NCI-H187 treated with DMSO at 0.1 percent for 48 hours (cell line): ENCODE measurements at places on chromosomes 12 and 14.

GRCh38 chr12:132308853-132309595 is 20.4 kb downstream of the GALNT9 start:
- no peak for DNase-seq

DNA sequence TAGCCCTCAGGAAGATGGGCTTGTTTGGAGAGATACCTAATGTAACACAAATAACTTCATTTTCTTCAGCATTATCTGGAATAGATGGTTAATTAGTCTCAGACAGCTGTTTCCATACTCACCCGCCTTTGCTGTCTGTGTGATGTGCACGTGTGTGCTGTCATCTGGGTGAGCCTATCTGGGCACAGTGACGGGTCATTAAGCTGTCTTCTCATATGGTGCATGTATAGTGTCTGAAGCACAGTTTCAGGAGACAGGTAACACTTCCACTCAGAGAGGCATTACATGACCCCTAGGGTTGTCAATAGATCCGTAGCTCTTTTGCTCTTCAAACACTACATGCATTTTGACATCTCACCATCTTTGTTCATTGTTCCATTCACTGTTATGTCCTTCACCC is 493.3 kb downstream of the APAF1 start:
- DNase-seq: no peak

GRCh38 chr14:92426237-92426636 is 87.3 kb upstream of the RIN3 start:
- no peak for DNase-seq

- no peak for DNase-seq
Observed at GRCh38 chr14:100028990-100029677, 36.1 kb upstream of the EVL start.

- DNase-seq: no peak
Observed at GRCh38 chr14:61544448-61545330, 150.6 kb upstream of the HIF1A start.

GRCh38 chr12:25529738-25530137 is 23.3 kb downstream of the LMNTD1 start:
- DNase-seq: no peak

DNA sequence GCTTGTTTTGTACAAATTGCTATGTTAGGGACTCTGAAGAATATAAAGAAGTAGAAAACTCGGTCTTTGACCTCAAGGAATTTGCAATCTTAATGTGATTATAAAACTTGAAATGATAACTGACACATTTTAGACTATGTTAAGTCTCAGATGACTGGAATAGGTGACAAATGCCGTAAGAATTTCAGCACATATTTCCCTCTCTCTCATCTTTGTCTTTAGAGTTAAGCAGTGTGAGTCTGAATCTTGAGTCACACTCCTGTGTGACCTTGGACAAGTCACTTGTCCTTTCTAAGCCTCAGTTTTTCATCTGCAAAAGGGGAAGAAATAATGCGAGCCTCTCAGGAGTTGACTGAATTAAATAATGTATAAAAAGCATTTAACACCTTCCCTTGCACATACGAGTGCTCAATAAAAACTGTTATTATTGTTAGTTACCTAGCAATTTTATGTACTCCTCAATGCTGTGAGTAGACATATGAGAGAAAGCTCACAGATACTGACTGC is 103.7 kb downstream of the DYRK2 start:
- no peak for DNase-seq

DNA sequence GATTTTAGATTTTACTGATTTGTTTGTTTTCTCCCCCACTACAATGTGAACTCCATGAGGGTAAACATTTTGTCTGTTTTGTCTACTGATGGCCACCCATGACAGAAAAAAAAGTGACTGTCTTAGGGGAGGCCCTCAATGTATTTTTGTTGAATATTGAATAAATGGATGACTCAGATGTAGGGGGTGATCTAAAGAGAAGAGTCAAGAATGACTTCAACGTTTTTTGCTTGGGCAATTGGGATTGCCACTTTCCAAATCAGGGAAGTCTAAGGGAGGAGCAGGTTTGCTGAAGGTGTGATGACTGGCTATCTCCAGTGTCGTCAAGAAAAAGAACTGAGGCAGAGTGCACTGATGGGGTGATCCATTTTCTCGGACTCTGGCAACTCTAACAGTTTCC is 10.7 kb upstream of the PHC1 start:
- DNase-seq: no peak

GRCh38 chr12:105060715-105061378 is 23.4 kb downstream of the ALDH1L2 start:
- DNase-seq: no peak

DNA sequence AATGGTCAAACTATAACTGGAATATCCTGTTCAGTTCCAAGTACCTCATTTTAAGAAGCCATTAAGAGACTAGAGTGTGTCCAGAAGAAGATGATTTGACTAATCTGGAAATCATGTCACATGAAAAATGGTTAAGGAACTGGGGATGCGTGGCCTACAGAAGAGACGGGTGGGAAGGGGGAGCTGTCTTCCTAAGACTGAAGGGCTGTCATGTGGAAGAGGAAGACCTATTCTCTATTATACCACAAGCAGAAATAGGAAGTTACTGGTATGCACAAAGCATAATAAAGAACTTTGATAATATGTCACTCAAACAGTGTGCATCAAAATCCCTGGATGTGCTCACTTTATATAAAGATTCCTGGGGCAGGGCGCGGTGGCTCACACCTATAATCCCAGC is 50.3 kb downstream of the HECTD4 start:
- DNase-seq: no peak

- DNase-seq: no peak
Observed at GRCh38 chr12:53172352-53172751, 8.2 kb upstream of the ZNF740 start.

- DNase-seq: no peak
Observed at GRCh38 chr12:62802984-62803383, 132.0 kb downstream of the PPM1H start.

GRCh38 chr12:78186670-78187069 is 356.0 kb downstream of the NAV3 start:
- no peak for DNase-seq

DNA sequence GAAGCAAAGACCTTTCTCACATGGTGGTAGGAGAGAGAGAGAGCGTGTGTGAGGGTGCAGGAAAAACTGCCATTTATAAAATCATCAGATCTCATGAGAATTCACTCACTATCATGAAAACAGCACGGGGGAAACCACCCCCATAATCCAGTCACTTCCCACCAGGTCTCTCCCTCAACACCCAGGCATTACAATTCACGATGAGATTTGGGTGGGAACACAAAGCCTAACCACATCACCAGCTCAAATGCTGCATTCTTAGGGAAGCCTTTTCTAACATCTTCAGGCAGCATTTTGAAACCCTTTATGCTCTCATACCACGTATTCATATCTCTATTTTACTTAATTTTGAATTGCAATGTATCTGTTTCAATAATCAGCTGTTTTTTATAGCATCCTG is 165.9 kb downstream of the TMTC3 start:
- no peak for DNase-seq

DNA sequence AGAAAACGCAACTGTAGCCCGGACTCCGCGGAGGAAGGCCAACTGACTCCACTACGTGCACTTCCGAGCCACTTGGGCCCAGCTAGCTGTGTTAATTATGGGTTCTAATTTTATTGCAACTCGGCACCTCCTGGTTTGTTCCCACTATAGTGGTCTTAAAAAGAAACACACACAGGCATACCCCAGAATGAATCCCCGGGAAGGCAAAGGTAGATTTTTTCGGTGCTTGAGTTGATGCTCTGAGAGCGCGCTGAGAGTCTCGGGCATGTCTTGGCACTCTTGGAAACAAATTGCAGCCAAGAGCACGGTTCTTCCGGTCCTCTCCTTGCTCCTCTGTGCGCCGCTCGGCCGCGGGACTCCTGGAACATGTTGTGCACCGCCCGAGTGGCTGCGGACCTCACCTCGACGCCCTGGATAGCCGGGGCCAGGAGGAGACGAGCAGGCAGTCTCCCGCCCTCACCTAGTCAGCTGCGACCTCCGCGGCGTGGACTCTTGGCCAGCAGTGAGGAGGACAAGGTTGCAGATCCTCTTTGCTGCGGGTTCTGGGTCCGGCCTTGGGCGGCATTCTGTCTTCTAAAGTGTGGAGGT is 6.8 kb upstream of the PAX9 start:
- no peak for DNase-seq

- no peak for DNase-seq
Observed at GRCh38 chr14:74569387-74569786, 42.6 kb downstream of the LTBP2 start.

GRCh38 chr12:47303207-47303606 is 223.4 kb upstream of the AMIGO2 start:
- no peak for DNase-seq

GRCh38 chr14:88682495-88683114 is 110.1 kb downstream of the EML5 start:
- no peak for DNase-seq

- no peak for DNase-seq
Observed at GRCh38 chr14:70013271-70013873, 134.2 kb downstream of the SMOC1 start.

DNA sequence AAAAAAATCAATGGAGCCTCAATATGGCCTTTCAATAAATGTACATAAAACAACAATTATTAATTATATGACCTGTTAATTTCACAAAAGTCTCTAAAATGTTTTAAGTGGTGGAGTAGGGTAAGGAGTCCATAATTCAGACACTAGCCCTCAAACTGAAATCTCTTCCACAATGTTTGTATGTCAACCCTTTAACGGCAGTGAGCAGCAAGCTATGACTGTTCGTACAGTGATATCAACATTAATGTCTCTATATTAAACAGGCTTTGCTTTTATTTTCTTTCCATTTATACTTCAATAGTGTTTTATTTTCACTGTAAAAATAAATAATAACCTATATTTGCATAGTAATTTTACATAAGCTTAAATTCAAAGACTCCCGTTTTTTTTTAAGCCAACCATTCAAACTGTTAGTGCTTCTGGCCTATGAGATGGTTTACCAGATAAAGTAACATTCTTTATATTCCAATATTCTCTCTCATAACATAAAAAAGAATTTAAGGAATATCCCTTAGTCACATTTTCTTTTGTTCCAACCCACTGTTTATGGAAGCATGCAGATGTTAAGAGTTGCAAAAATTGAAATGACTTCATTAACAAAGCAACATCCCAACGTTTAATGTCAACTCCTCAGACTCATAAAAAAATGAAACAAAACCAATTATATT is 2.3 kb downstream of the CDK17 start:
- no peak for DNase-seq

DNA sequence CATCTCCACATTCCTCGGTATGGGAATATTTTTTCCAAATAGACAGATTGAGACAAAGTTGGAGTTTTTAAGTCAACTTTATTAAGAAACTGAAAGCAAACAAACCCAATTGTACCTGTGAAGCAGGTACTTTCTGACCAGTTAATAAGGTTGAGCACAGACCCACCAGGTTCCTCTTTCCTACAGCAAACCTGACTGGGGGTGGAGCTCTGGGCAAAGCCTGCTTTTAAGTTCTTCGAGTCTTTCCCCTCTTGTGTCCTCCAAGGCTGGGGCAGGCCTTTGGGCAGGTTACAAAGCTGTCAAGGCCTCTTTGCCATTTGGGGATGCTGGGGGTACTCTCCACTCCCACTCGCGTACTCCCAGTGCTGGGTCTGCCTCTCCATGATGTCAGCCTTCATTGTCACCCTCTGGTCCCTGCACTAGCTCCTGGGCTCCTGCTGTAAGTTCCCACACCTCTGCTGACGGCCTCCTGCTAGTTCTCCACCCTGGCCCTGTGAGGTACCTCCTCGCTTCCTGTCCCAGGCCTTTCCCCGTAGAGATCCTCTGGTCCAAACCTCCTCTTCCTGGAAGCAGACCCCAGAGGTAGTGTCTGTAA is 3.2 kb downstream of the KCNH3 start:
- DNase-seq: no peak

GRCh38 chr12:130633771-130634170 is 82.3 kb downstream of the RIMBP2 start:
- DNase-seq: peak; percentile 77
